Activated naive CD4-positive, alpha-beta T cell treated with anti-CD3 and anti-CD28 coated beads, Interleukin-2, amount 10 ng/mL, durations not matched to agents 5 hours and 36 hours (primary cell): ENCODE measurements at places on chromosomes 13 and 19. TPM values are rescaled to one million over a fixed set of nuclear protein-coding genes. Genes with fewer than 3 reads are reported as not detected.

The ZFP82 gene
- 4.2 TPM for total RNA-seq

The TNFSF13B gene
- total RNA-seq: 16.6 TPM

The SETDB2 gene
- total RNA-seq: 16.1 TPM

The ZNF177 gene
- 0.45 TPM for total RNA-seq

The STK24 gene
- 148 TPM for total RNA-seq

The ZNF737 gene
- total RNA-seq: 18.7 TPM

The NLRP11 gene
- not detected for total RNA-seq

The FPR3 gene
- not detected for total RNA-seq

The CEBPA gene
- 0.14 TPM for total RNA-seq

The NCAN gene
- total RNA-seq: not detected

The TIMM13 gene
- 63.9 TPM for total RNA-seq

The MOB3A gene
- 236 TPM for total RNA-seq

The COMP gene
- total RNA-seq: not detected

The RXFP2 gene
- not detected for total RNA-seq

The COL5A3 gene
- not detected for total RNA-seq

The SLC1A6 gene
- total RNA-seq: not detected

The KLHL1 gene
- not detected for total RNA-seq

The TICAM1 gene
- 18.6 TPM for total RNA-seq

The VSTM2B gene
- not detected for total RNA-seq

The APBA3 gene
- total RNA-seq: 54.5 TPM

The KLC3 gene
- total RNA-seq: not detected

The ELAVL1 gene
- total RNA-seq: 85.2 TPM

The IGFL1 gene
- total RNA-seq: not detected

The BRSK1 gene
- total RNA-seq: 4.0 TPM

The LENG9 gene
- 6.3 TPM for total RNA-seq

The GPC5 gene
- 0.07 TPM for total RNA-seq

The ZIK1 gene
- 8.0 TPM for total RNA-seq

The LINGO3 gene
- total RNA-seq: 0.72 TPM

The MBD3L2 gene
- not detected for total RNA-seq

The ZBTB32 gene
- total RNA-seq: 16.2 TPM

The HSPB6 gene
- not detected for total RNA-seq

The SOX1 gene
- not detected for total RNA-seq

The ZNF549 gene
- 9.5 TPM for total RNA-seq

The SPACA4 gene
- not detected for total RNA-seq

The SLC44A2 gene
- 163 TPM for total RNA-seq
